Left lung (tissue), 14 donors: ENCODE measurements at places on chromosomes 1 and 21. TPM values are rescaled to one million over a fixed set of nuclear protein-coding genes. Genes with fewer than 3 reads are reported as not detected.

DNA sequence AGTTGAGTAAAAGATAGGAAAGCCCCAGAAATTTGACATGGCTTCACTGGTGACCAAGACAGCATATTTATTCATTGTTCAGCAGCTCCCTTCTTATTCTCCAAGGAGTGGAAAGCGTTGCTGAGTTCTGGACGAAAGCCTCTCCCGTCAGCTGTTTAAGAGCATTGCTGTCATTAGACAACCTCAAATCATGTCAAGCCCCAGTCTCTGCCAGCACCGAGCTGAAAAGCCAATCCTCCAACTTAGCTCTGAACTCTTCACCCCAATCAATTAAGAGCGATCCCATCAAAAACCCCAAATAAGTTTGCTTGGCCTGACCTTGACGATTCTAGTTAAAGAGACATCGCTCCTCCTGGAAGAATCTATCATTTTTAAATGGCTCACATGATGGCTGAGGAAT is 110.8 kb downstream of the PLPP3 start:
- no peaks in the 10 kb centered on the region for H3K36me3 ChIP-seq
- DNase-seq: no peak
- H3K27me3 ChIP-seq: no peaks in the 10 kb centered on the region
- H3K27ac ChIP-seq: no peak overlapping the region

GRCh38 chr1:47755101-47755990 is 241.8 kb downstream of the TRABD2B start:
- H3K4me1 ChIP-seq: no peaks in the 10 kb centered on the region
- H3K27me3 ChIP-seq: no peaks in the 10 kb centered on the region
- DNase-seq: peak; percentile 85

DNA sequence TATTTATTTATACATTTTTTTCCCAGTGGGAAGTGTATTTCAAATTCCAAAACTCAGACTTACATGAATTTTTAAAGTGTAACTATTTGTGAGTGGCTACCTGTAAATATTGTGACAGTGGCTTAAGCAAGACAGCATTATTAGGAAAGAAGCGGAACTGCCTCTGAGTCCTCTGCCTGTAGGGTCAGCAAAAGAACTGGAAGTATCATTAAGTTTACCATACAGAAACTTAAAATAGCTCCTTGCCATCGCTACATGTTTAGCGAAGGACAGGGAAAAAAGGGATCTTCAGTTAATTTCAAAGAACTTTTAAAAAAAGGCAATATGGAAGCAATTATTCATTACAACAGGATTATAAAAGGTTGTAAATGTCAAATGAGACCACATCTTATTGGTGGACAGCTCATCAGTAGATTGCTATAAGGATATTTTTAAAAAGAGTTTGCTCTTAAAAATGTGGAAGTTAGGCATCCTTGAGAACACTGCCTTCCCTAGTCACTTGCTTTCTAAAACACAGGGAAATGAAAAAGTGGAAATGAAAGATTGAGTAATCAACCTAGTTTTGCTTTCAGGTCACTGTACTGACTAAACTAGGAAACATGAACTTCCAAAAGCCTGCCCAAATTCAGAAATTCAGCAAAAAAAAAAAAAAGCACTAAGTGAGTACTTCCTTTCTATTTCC is 39.2 kb downstream of the NSL1 start:
- peaks cover 57% of the 10 kb centered on the region for H3K4me1 ChIP-seq

- no peaks in the 10 kb centered on the region for H3K27me3 ChIP-seq
- DNase-seq: no peak
- no peak overlapping the region for H3K27ac ChIP-seq
- H3K4me1 ChIP-seq: peaks cover 10% of the 10 kb centered on the region
- no peaks in the 10 kb centered on the region for H3K36me3 ChIP-seq
Observed at GRCh38 chr1:100187912-100188311, 9.9 kb upstream of the LRRC39 start.

DNA sequence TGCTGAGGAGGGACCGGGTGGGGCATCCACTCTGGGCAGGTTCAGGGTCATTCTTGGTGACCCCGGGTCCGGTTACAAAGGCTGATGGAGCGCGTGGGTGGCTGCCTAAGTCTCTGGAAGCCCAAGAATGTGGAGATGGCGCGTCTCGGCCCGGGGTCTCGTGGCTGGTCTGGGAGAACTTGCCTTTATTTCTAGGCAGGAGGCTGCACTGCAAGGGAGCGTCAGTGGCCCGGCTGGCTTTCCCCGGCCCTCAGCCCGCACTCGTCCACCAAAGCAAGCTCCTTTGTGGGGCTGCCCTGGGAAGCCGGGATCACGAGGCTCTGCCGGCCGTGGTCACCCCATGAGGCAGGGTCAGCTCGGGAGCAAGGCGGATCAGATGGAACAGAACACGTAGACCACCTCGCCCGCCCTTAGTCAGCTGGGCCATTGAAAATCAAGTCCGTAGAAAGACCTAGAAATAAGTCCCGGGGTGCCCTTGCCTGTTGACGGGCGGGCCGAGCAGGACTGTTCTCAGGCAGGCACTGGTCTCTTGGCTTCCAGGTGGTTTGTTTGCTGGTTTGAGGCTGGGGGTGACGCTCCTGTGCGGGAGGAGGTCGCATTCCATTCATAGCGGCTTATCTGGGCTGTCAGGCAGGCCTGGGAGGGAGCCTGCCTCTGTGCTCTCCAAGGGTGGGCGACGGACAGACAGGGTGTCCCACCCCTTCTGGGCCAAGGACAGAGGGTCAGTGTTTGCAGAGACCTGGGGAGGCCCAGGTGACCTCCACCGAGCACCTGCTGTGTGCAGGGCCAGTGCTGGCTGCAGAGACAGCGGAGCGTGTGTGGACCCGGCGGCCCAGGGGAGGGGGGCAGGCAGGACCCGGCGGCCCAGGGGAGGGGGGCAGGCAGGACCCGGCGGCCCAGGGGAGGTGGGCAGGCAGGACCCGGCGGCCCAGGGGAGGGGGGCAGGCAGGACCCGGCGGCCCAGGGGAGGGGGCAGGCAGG is 25.8 kb downstream of the COL18A1 start:
- no peaks in the 10 kb centered on the region for H3K4me1 ChIP-seq
- H3K27ac ChIP-seq: no peak overlapping the region
- H3K36me3 ChIP-seq: no peaks in the 10 kb centered on the region
- no peak overlapping the region for H3K4me3 ChIP-seq
- H3K27me3 ChIP-seq: no peaks in the 10 kb centered on the region

- no peaks in the 10 kb centered on the region for H3K36me3 ChIP-seq
- no peak for DNase-seq
- H3K4me3 ChIP-seq: no peak overlapping the region
- H3K27me3 ChIP-seq: no peaks in the 10 kb centered on the region
- no peaks in the 10 kb centered on the region for H3K4me1 ChIP-seq
Observed at GRCh38 chr1:195012995-195013394, 1595.2 kb downstream of the KCNT2 start.

Gene PRAMEF14
- total RNA-seq: not detected

- no peak for DNase-seq
- no peak overlapping the region for H3K27ac ChIP-seq
- no peaks in the 10 kb centered on the region for H3K27me3 ChIP-seq
- H3K36me3 ChIP-seq: no peaks in the 10 kb centered on the region
- H3K4me1 ChIP-seq: no peaks in the 10 kb centered on the region
Observed at GRCh38 chr1:244849189-244849866, 13.9 kb downstream of the COX20 start.

Gene HPDL
- total RNA-seq: 0.20 TPM

GRCh38 chr1:156750191-156750672 is 1.2 kb downstream of the HDGF start:
- H3K4me3 ChIP-seq: peak overlapping the region; percentile 63
- H3K27ac ChIP-seq: peak overlapping the region; percentile 98
- peaks cover 3% of the 10 kb centered on the region for H3K36me3 ChIP-seq
- H3K4me1 ChIP-seq: peaks cover 70% of the 10 kb centered on the region
- no peaks in the 10 kb centered on the region for H3K27me3 ChIP-seq

DNA sequence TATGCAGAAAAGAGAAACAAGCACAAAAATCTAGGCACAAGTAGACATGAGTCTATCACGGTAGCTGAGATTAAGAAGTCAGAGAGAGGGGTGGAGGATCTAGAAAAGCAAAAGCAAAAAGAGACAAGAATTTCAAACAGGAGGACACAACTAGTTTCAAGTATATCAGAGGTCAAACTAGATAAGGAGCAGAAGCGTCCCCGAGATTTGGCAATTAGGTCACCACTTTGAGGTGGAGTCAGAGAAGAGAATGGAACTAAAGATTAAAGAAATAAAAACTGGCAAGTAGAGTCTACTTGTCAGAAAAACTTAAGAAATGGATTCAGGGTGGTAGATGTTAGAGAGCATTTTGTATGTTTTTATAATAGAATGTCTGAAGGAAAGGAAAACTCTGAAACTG is 2.3 kb downstream of the SF3B4 start:
- no peaks in the 10 kb centered on the region for H3K27me3 ChIP-seq
- peaks cover 7% of the 10 kb centered on the region for H3K4me1 ChIP-seq
- no peak for DNase-seq
- H3K36me3 ChIP-seq: peaks cover 56% of the 10 kb centered on the region

- no peak overlapping the region for H3K4me3 ChIP-seq
- H3K36me3 ChIP-seq: no peaks in the 10 kb centered on the region
- peaks cover 54% of the 10 kb centered on the region for H3K27me3 ChIP-seq
- DNase-seq: no peak
- no peak overlapping the region for H3K27ac ChIP-seq
- H3K4me1 ChIP-seq: no peaks in the 10 kb centered on the region
Observed at GRCh38 chr1:29831500-29832117, 595.3 kb downstream of the PTPRU start.

Gene LDLRAD2
- 0.26 TPM for total RNA-seq

DNA sequence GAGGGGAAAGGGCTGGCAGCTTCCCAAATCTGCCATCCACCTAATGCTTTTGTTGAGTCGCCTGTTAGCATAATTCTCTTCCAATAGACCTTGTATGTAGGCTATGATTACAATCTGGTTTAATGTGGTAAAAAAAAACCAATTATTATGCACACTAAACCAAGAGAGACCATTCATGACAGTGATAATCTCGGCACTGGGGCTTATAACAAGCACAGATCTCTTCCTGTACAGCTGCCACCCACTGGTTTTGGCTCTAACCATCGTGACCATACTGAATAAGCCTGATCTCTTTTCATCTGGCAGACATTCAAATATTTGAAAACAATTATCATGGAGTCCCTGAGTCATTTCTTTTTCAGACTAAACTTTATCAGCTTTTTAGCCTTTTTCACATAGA is 12.0 kb upstream of the SYT14 start:
- no peak overlapping the region for H3K4me3 ChIP-seq
- no peaks in the 10 kb centered on the region for H3K4me1 ChIP-seq
- H3K27me3 ChIP-seq: no peaks in the 10 kb centered on the region

DNA sequence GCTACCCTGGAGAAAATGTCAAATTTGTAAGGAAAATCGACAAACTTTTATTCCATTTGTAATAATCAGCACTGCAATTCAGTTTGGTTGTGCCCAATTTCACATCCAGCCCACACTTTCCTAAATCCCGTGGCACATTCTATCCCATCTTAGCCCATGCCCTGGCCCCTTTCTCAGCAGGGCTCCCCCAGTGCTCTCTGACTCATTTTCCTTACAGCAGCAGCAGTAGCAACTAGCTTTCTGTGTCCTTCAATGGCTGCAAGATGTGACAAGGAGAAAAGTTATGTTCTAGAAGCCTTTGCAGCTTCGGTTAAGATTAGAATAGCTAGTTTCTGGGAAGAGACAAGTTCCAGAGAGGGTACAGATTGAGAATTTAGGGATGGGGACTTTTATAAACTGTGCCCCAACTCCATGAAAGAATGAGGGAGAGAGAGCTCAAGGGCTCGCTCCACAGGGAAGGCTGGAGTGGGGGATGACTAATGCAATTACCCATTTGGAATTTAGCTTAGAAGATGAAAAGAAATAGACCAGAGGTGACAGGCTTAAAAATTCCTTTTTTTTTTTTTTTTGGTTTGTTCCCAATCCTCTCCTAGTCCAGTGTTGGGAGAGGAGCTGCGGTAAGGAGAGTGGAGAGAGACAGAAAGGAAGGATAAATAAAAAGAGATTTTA is 47.0 kb upstream of the POU2F1 start:
- H3K27ac ChIP-seq: no peak overlapping the region
- H3K36me3 ChIP-seq: no peaks in the 10 kb centered on the region
- H3K27me3 ChIP-seq: no peaks in the 10 kb centered on the region
- no peak overlapping the region for H3K4me3 ChIP-seq

- no peaks in the 10 kb centered on the region for H3K4me1 ChIP-seq
- H3K36me3 ChIP-seq: peaks cover 99% of the 10 kb centered on the region
- H3K27ac ChIP-seq: peak overlapping the region; percentile 61
- H3K27me3 ChIP-seq: no peaks in the 10 kb centered on the region
Observed at GRCh38 chr21:46559291-46559983, 45.4 kb downstream of the S100B start.

Gene OLFML2B
- total RNA-seq: 46.8 TPM
